Motor neuron (in vitro differentiated cells): ENCODE measurements at places on chromosomes 11 and 22. TPM values are rescaled to one million over a fixed set of nuclear protein-coding genes. Genes with fewer than 3 reads are reported as not detected.

DNA sequence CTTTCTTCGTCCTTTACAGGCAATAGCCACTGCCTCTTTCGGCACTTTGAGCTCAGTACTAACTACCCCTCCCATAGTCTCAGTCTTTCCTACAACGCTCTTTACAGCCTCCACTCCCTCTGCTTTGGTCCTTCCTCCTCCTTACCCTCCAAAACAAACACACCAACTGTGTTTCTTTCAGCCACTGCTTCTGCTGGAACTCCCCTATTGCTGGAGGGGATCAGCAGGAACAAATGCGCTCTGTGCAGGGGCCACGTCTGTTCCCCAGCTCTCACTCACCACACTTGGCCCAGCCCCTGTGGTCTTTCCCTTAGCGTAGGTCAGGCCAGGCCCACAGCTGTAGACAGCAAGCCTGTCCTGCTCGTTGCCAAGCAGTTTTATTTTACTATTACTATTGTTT lies 42.3 kb downstream of the PC start:
- ATAC-seq, result no peak

GRCh38 chr22:19448076-19448607 lies 631 bp upstream of the C22orf39 start:
- peak; percentile 52 for ATAC-seq

GRCh38 chr22:35359380-35360065 lies 21.4 kb upstream of the HMOX1 start:
- ATAC-seq, result no peak

DNA sequence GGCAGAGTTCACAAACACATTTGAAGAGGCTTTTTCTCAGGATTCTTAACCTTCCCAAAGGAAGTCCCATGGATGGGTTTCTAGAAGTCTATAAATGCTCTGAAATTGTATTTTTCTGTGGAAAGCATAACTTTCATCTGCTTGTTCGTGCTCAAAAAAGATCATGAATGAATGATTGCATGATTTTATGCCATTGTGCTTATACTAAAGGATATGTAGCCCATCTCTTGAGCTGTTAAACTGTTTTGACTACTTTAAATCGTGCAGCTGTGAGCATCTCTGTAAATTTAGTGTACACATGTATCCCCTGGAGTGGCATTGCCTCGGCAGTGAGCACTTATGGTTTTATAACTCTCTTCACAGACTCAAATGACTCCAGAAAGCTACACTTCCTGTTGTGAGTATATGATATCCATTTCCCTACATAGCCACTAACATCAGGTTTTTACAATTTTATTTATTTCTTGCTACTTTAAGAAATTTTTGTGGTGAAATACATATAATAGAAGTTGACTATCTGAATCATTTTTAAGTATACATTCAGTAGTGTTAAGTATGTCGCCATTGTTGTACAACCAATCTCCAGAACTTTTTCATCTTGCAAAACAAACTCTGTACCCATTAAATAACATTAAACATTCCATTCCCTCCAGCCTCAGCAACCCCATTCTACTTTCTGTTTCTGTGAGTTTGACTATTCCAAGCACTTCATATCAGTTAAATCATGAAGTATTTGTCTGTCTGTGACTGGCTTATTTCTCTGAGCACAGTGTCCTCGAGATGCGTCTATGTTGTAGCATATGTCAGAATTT lies 8.0 kb downstream of the NEAT1 start:
- ATAC-seq, result no peak

Gene VSIG10L2
- 0.05 TPM in 1 of 2 replicates, not detected in the other for total RNA-seq

GRCh38 chr11:109986488-109986887 lies 106.7 kb upstream of the ZC3H12C start:
- no peak for ATAC-seq

DNA sequence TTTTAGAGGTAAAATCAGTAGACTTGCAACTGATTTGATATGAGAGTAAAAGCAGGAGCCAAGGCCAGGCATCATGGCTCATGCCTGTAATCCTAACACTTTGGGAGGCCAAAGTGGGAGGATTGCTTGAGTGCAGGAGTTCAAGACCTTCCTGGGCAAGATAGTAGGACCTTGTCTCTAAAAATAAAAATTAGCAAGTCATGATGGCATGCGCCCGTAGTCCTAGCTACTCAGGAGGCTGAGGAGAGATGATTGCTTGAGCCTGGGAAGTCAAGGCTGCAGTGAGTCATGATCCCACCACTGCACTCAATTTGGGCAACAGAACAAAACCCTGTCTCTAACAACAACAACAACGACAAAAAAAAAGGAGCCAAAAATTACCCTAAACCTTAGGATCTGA lies 13.5 kb downstream of the SGSM3 start:
- ATAC-seq, result no peak

DNA sequence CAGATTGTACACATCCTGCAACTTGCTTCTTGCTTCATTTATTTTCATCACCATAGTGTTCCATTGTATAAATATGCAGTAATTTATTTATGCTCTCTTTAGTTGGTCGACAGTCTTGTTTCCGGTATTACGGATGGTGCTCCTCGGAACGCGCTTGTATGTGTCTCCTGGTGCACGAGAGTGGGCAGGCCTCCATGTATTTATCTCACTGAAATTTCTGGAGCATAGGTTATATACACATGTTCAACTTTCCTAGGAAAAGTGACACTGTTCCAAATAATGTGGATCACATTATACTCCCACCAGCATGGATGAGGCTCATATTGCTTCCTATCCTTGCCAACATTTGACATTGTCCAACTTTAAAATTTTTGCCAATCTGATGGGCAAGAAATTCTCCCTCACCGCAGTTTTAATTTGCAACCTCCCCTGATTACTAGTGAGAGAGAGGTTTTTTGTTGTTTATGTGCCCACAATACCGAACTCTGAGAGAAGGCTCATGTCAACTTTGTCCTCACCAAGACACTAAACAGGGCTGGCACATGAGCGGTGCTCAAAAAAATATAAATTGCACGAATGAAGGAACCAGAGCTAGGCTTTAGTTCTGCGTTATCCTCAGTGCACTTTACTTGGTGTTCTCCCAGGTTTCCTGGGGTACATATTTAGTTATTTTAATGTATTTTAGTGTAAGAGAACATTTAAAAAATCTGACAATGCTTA lies 3.8 kb downstream of the CSNK2A3 start:
- no peak for ATAC-seq

Gene SYT13
- 40.3 and 46.0 TPM in 2 replicates for total RNA-seq

Gene RTN3
- total RNA-seq, result 251 and 254 TPM in 2 replicates

Gene PTPRCAP
- total RNA-seq, result not detected in 2 replicates

Gene OR52N4
- total RNA-seq, result 0.38 and 0.50 TPM in 2 replicates

- peak; percentile 100 for ATAC-seq
These were observed 34.5 kb upstream of the ANO3 start for GRCh38 chr11:26297189-26297975.

DNA sequence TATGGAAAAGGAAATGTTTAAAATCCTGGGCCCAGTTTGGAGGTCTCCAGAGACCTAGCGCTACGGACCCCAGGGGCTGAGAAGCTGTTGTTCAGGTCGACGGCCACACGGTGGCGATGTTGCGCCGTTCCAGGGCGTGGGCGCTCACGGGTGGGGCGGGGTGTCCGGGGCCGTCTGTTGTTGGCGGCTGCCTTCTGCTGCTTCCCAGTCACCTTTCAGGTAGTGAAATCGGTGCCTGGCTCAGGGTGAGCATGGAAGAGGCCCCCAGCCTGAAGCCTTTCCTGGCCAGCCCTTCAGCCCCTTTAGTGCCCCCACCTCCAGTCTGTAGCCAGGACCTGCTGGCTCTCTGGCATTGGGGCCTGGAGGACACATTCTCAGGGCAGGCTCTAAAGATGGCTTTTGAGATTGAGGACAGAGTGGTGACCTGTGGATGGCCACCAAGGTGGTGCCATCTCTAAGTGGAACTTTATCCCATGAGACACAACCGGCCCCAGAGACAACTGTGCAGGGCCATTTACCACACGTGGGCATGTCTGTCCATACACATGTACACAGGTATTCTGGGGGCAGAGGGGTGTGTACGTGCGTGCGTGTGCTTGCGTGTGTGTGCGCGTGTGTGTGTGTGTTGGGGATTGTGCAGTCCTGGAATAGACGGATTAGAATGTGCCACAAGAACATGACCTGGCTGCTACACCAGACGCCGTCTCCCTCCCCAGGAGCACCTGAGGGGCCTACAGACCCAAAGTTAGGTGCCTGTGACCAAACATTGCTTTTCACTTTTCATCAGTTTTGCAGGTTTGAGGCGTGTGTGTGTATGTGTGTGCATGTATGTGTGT lies 53.8 kb downstream of the ST14 start:
- ATAC-seq, result peak; percentile 70

DNA sequence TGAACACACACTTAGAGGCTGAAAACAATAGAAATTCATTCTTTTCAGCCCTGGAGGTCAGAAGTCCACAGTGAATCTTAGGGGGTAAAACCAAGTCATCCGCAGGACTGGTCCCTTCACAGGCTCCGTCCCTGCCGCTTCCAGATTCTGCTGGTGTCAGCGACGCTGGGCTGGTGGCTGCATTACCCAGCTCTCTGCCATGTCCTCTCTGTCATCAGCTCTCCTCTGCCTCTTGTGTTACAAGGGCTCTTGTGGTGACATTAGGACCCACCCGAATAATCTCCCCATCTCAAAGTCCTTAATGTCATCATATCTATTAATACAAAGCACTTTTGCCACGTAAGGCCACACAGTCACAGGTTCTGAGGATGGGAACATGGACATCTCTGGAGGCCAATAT lies 47.7 kb upstream of the ANO1 start:
- ATAC-seq, result no peak

Gene LAMTOR1
- total RNA-seq, result 72.7 and 73.5 TPM in 2 replicates

DNA sequence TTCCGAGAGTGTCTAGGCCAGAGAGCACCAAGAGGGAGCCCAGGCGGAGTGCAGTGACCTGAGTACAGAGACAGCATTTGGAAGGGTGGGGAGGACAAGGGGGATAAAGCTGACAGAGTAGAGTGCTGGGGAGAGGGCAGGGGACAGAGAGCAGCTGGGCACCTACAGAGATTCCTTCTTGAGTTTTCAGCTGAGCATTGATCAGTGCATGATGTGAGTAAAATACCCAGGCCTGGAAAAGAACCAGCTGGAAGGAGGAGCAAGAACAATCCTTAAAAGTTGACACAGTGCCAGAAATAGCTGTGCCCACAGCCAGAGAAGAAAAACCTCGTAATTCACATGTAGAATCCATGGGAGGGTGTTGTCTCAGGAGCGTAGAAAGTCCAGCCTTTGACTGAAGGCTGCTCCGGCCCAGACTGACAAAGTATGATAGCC lies 33.9 kb upstream of the PANX2 start:
- peak; percentile 74 for ATAC-seq

DNA sequence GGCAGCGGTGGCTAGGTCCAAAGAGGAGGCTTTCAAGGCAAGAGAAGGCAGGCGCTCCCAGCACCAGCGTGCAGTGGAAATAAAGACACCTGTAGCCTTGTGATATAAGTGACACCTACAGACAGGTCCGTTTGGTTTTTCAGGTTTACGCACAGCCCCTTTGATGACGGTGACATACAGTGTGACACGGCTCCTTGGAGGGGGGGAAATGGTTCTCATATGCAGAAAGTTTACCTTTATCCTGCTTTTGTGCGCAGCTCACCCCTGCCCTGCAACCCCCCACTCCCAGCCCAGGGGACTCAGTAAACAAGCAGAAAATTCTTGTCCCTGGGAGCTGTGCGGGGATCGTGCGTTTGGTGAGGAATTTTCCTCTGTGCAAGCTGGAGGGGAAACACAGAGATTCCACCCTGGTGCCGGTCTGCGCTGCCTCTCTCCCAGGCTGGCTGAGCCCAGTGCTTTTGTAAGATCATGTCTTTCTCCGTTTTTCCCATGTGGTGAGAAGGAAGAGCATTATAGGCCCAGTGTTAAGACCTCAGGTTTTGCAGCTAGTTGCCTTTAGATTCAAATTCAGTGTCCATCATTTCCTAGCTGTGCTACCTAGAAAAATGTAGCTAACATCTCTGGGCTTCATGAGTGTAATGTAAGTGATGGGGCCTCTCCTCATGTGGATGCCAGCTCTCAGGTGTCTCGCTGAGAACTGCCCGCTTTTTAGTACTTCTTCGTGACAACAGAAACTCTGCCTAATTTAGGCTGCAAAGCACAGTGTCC lies at the start of gene ELF5:
TSS of gene ELF5 (minus strand) at position 113 of the 768 bp plus-strand sequence. CDS start 8,045 bp downstream, outside the sequence.
- peak; percentile 45 for ATAC-seq

Gene MRGPRE
- 0.44 and 0.85 TPM in 2 replicates for total RNA-seq

Gene FXYD6
- total RNA-seq, result 191 and 230 TPM in 2 replicates

Gene WT1
- total RNA-seq, result 0.15 TPM in 1 of 2 replicates, not detected in the other

DNA sequence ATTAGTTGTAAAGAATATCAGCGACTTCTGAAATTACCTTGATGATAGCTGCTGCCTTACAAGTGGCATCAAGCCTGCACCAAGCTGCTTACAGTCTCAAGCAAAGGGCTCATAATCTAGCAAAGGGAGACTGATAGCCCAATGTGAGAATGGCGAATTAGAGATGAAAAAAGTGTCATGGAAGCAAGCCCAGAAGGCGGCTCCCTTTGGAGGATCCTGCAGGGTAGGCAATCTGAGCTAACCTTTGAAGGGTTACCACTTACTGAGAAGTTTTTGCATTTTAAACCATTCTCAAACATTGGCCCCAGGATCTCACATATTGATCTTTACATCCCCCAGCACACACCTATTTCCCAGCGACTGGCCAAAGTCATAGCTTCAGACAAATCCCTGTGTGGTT lies 18.5 kb downstream of the GAB2 start:
- no peak for ATAC-seq

GRCh38 chr22:20781272-20781990 lies 7.5 kb downstream of the SERPIND1 start:
- no peak for ATAC-seq

Gene OLFML1
- total RNA-seq, result 28.8 and 30.1 TPM in 2 replicates

GRCh38 chr11:99670067-99670676 lies 649.4 kb downstream of the CNTN5 start:
- ATAC-seq, result peak; percentile 97

- no peak for ATAC-seq
These were observed 120.9 kb downstream of the SLC17A6 start for GRCh38 chr11:22459048-22459447.

DNA sequence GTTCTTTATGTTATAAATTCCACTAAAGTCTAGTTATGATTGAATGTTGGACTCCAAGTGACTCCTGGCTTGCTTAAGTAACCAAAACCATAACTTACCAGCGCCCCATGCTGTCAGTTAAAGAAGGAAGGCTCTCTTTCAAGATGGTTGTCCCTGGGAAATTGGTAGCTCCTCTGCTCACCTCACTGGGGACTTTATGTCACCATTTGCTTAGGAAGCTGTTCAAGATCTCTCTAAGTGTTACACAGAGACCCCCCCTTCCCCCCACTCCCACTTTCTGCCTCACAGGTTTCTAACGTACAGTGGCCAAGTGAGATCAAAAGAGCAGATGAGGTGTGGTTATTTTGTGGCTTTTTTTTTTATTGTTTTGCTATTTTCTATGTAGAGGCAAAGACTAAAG lies 301.8 kb downstream of the AASDHPPT start:
- ATAC-seq, result no peak
